Activated CD8-positive, alpha-beta memory T cell treated with anti-CD3 and anti-CD28 coated beads, Interleukin-2, amount 10 ng/mL, durations not matched to agents 7 days and 5 days (primary cell): ENCODE measurements at places on chromosomes 3 and 15.

GRCh38 chr3:110608566-110608965 lies 463.1 kb upstream of the NECTIN3 start:
- DNase-seq, result no peak

DNA sequence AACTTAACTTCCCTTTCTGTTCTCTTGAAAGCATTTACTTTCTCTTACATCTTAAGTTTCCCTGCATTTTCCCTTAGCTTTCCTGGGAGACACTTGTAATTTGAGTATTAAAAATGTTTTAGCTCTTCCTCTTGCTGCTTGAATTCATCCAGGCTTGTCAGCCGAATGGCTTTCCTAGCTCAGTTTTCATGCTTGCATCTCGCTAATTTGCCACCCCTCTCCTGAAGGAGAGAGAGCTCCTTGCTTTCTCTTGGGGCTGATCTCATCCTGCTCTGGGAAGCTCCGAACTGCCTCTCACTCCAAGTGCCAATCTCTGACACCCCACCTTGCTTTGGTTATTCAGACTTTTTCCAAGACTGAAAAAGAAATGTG lies 374.6 kb upstream of the TBL1XR1 start:
- no peak for DNase-seq

DNA sequence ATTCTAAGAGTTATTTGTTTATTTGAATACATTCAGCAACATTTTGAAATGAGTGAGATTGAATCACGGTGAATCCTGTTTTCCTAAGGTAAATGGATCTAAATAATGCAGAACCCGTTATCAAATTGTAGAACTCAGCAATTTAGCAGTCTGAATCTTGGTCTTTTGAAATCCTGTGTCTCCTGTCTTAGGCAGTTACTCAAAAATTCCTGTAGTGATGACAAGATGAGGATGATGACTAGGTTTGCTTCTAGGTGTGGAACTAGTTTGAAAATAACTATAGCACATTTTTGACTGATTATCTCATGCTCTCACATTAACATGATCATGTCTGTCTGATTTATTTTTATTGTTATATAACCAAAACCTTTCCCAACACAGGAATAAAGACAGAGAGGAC lies 115.0 kb downstream of the RAP2B start:
- DNase-seq, result no peak

- peak; percentile 23 for DNase-seq
These were observed 74.8 kb downstream of the SCN5A start for GRCh38 chr3:38574411-38575278.

DNA sequence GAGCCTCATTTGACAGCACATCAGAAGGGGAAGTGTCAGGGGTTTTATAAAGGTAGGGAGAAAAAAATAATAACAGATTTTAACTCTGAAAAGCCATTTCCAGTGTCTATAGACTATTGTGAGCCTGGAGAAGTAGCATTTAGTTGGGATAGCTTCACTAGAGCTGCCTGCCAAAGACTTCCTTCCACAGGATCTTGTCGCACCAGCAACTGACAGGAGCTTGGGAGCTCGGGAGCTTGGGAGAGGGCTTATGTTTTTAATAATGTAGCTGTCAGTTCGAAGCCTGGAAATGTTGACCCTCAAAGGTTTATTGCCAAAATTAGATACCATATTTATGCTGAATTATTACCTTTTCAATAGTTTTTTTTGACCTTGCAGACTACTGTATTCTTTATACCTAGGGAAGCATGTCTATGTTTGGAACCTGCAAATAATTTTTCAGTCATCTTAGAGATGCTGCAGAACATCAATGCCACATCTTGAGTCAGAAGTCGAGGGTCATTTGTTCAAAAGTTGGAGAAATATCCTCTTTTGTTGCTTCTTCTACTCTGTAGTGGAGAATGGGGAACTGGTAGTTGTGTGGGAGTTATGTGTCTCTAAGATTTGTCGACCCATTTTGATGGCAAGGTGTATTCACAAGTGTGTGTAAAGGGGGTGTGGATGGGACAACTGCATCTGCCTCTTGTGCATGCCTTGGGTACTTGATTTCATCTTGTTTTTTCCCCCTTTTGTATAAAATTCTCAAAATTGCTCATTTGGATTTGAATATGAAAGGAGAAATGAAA lies 41.7 kb downstream of the ARPP21 start:
- DNase-seq, result no peak

GRCh38 chr3:34258271-34258998 lies 460.0 kb downstream of the PDCD6IP start:
- DNase-seq, result no peak

DNA sequence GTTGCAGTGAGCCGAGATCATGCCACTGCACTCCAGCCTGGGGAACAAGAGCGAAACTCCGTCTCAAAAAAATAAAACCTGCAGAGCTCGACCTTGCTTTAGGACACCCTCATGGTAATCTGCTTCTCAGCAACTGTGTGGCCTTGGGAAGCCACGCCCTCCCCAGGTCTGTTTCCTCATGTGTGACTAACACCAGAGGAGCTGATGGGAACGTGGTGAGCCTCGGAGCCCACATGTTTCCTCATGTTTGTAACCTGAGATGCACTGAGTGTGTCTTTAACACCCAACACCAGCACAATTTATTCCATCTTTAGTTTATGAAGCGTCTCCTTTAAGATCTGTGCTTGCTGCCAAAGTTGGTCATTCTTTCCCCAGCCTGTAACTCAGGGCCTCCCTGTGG lies 142.8 kb downstream of the OCA2 start:
- no peak for DNase-seq

GRCh38 chr3:79047581-79047980 lies 720.2 kb downstream of the ROBO1 start:
- DNase-seq, result no peak

- DNase-seq, result no peak
These were observed 230.0 kb upstream of the ST8SIA2 start for GRCh38 chr15:92163641-92164040.

GRCh38 chr3:32413845-32414521 lies 22.3 kb downstream of the CMTM7 start:
- no peak for DNase-seq

- DNase-seq, result no peak
These were observed 32.5 kb upstream of the TMOD3 start for GRCh38 chr15:51796847-51797401.

- DNase-seq, result no peak
These were observed 115.7 kb upstream of the LINGO1 start for GRCh38 chr15:77748078-77749064.

GRCh38 chr3:63167113-63167512 lies 111.0 kb upstream of the SYNPR start:
- no peak for DNase-seq
